ENCODE measurements at places on chromosomes 1 and 21. TPM values are rescaled to one million over a fixed set of nuclear protein-coding genes. Genes with fewer than 3 reads are reported as not detected.
A peak's percentile ranks its signal among the peaks of the same experiment; 100 is the strongest.

DNA sequence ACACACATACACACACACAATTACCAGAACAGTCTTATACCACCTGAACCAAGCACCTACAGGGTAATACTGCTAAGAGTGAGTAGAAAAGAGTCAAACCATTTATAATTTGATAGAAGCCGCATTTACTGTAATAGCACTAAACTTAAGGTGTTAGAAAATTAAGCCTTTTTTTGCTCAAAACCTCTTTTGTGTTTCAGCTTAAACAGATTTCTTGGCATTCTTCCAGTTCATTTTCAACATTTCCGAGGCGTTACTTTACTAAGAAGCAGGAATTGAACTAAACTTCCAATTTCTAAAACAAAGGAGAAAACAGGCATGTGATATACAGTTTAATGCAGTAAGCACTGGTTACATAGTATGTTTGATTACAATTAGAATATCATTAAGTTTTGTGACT, 387.2 kb downstream of the NCAM2 start:
- H3K27ac ChIP-seq = no peak overlapping the region
- no peak overlapping the region for H3K4me3 ChIP-seq
- no peaks in the 10 kb centered on the region for H3K4me1 ChIP-seq
- DNase-seq = no peak
- no peaks in the 10 kb centered on the region for H3K27me3 ChIP-seq

DNA sequence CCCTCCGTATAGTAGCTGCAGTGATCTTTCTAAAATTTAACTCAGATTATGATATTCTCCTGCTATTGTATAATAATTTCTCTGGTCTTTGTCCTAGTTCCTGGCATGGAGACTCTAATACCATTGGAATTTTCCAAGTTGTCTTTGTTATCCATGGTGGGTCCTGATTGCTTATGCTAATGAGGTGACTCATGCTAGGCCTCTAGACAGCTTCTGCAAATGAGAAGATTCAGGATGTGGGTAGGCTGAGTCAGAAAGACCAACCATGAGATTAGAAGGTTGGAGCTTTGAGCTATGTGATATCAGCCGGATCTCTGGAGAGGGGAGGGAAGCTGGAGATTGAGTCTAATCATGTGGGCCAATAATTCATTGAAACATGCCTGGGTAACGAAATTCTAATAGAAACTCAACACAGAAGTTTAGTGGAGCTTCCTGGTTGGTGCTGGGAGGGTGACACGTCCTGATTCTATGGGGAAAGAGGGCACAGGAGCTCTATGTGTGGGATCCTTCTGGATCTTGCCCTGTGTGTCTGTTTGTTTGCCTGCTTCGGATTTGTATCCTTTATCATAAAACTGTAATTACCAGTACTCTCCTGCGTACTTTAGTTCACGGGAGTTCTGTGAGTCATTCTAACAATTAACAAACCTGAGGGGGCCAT, 73.2 kb upstream of the CNIH3 start:
- peak; percentile 11 for DNase-seq
- H3K27ac ChIP-seq = no peak overlapping the region
- H3K27me3 ChIP-seq = peaks cover 9% of the 10 kb centered on the region

- DNase-seq = no peak
- H3K36me3 ChIP-seq = no peaks in the 10 kb centered on the region
Observed at GRCh38 chr1:192123212-192123611, 35.0 kb upstream of the RGS18 start.

- H3K27me3 ChIP-seq = peaks cover 19% of the 10 kb centered on the region
- no peak overlapping the region for H3K4me3 ChIP-seq
- no peaks in the 10 kb centered on the region for H3K4me1 ChIP-seq
Observed at GRCh38 chr1:167184081-167184480, 36.6 kb upstream of the POU2F1 start.

DNA sequence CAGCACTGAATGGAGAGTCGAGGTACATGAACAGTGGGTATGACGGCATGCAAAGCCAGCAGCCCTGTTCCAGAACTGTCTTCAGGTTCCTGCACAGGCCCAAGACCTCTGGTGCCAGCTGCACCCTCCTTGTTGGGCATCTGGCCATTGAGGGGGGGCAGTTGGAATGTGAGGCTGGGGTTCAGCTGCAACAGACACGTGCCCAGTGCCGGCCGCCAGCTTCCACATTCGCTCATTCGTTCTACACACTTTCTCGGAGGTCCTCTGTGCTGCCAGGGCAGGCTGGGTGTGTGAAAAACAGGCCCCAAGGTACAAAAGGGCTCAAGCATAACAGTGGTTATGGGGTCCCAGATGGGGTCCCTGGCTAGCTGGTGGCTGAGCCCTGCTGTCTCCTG, 37.9 kb upstream of the SLC19A1 start:
- H3K4me1 ChIP-seq = no peaks in the 10 kb centered on the region
- DNase-seq = no peak
- H3K27me3 ChIP-seq = peaks cover 4% of the 10 kb centered on the region
- no peak overlapping the region for H3K4me3 ChIP-seq

GRCh38 chr1:27971674-27972073, 11.9 kb downstream of the XKR8 start:
- peaks cover 9% of the 10 kb centered on the region for H3K4me1 ChIP-seq
- DNase-seq = no peak
- H3K27me3 ChIP-seq = no peaks in the 10 kb centered on the region
- no peak overlapping the region for H3K27ac ChIP-seq

Gene TNFSF4
- 3.1 TPM for total RNA-seq

Gene CCT8
- total RNA-seq = 400 TPM

Gene HEYL
- 0.10 TPM for total RNA-seq

Gene GJC2
- total RNA-seq = 0.61 TPM

Gene KIF17
- not detected for total RNA-seq

Gene NPR1
- 0.07 TPM for total RNA-seq

Data from activated T-helper 1 cell treated with anti-CD3 and anti-CD28 coated beads, Interleukin-12 subunit alpha, Interleukin-12 subunit beta, Interleukin-2, Interleukin-4 antibody, amounts not matched to agents 30 ng/mL and 10 ng/mL and 1 ng/mL, durations not matched to agents 14 hours and 24 hours and 36 hours (primary cell).